ENCODE measurements at places on chromosomes 12 and 14. TPM values are rescaled to one million over a fixed set of nuclear protein-coding genes. Genes with fewer than 3 reads are reported as not detected.

DNA sequence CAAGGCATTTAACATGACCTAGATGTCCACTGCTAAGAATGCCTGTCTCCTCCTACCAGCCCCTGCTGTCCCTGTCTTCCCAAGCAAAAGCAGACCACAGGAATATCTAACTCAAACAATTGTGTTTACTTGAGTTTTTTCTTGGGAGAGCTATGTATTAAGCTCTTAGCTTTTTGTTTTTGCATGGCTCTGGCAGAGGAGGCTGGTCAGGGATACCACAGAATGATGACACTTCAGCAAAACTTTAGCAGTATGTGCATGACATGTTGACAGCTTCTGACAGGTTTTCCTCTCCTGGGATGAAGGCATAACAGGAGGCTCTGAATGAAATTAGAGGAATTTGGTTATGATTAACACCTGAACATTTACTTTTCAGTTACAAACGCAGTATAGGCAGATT is 6.9 kb downstream of the TMBIM6 start:
- no peak for DNase-seq

DNA sequence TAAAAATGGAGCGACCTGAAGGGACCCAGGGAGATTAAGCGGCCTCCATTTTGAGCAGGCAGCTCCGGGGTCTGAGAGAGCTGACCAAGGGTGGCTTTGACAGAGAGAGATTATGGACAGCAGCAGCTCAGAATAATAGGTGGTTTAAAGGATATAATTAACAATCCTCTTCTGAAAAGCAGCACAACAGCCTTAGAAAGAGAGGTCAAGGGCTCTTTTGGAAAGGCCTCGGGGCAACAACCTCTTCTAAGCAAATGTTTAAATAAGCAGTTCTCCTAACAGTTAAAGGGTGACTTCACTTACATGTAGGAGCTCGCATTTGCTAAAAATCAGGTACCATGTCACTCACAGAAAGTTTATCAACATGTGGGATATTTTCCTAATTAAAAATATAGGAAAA is 87.2 kb upstream of the FRMD6 start:
- no peak for DNase-seq

DNA sequence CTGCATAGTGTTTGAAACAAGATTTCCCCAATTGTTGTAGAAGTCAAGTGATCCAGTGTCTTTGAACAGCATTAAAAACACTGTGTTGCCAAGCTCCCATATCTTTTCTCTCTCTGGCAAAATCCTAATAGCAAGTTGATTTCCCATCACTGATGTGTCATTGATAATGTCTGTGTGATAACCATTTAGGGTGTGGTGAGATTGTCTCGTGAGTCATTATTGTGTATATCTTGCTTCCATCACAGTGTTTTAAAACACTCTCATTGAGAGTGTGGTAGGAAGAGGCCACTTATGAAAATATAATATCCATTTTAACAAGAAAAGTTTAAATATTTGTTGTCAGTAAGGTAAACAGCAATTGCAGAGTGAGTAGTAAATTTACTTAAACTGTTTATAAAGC is 74.7 kb downstream of the PRORP start:
- DNase-seq, result peak; percentile 62

GRCh38 chr14:63030113-63030512 is 15.1 kb downstream of the KCNH5 start:
- no peak for DNase-seq

DNA sequence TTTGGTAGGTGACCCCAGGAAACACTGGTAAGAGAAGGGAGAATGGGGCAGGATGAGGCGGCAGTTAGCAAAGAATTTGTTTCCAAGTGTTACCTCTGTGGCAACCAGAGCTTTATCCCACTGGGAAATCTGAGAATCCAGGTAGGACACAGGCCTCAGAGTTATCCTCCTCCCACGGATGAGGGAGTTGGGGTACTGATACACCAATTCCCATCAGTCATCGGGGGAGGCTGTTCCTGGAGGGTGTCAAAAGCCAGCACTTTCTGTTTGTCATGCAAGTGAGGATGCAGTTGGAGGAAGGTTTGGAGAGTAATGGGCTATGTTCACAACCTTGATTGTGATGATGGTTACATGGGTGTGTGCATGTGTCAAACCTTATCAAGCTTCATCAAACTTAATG is 221.2 kb upstream of the SFSWAP start:
- no peak for DNase-seq

DNA sequence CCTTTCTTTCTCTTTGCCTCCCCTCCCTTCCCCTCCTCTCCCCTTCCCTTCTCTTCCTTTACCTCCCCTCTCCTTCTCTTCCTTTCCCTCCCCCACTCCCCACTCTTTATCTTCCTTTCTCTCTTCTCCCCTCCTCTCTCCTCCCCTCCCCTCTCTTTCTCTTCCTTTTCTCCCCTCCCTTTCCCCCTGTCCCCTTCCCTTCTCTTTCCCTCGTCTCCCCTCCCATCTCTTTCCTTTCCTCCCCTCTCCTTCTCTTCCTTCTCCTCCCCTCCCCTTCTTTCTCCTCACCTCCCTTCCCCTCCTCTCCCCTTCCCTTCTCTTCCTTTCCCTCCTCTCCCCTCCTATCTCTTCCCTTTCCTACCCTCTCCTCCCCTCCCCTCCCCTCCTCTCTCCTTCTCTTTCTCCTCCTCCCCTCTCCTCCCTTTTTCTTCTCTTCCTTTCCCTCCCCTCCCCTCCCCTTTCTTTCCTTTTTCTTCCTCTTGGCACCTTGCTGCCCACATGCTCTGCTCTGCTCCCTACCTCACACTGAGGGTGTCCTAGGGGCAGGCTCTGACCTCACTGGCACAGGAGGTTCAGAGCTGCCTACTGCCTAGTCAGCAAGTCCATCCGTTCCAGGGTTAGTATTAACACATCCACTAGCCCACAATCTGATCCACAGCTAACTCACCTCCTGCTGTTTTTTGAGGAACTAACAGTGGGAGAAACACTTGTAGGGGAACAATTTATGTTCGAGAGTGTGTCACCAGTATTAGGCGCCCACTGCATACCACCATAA is 101.0 kb downstream of the NUAK1 start:
- DNase-seq, result no peak

TSPAN8 gene
- total RNA-seq, result 0.76 TPM

SIRT4 gene
- total RNA-seq, result 2.8 TPM
